ENCODE measurements at places on chromosomes 3 and 15.

DNA sequence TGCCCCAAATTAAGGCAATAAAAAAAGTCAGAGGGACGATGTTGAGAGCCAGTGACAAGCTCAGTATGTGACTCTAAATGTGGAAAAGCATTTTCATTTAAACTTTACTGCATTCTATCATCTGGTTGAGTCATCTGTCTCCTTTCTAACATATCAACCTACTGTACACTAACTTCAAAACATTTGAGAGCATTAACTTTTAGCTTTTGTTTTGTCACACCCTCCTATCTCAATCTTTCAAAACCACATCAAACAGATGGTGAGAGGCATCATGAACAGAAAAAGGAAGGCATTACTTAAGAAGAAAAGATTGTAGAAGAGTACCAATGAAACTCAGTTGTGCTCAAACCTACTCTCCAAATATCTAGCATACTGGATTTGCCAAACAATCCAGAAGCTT lies 4.8 kb downstream of the LRRC58 start:
- no peak for DNase-seq
- no peaks in the 10 kb centered on the region for H3K27me3 ChIP-seq
- H3K27ac ChIP-seq: peak overlapping the region; percentile 63
- peak overlapping the region; percentile 53 for H3K4me3 ChIP-seq
- H3K4me1 ChIP-seq: peaks cover 54% of the 10 kb centered on the region

- peaks cover 9% of the 10 kb centered on the region for H3K4me1 ChIP-seq
- no peaks in the 10 kb centered on the region for H3K36me3 ChIP-seq
- DNase-seq: no peak
- H3K27ac ChIP-seq: no peak overlapping the region
- peaks cover 2% of the 10 kb centered on the region for H3K27me3 ChIP-seq
Observed at GRCh38 chr15:69852482-69852881, 245.2 kb downstream of the TLE3 start.

- H3K27me3 ChIP-seq: no peaks in the 10 kb centered on the region
- no peak for DNase-seq
- H3K4me3 ChIP-seq: peak overlapping the region; percentile 45
- no peaks in the 10 kb centered on the region for H3K36me3 ChIP-seq
- H3K27ac ChIP-seq: no peak overlapping the region
- H3K4me1 ChIP-seq: peaks cover 15% of the 10 kb centered on the region
Observed at GRCh38 chr3:30435861-30436331, 170.5 kb upstream of the TGFBR2 start.

DNA sequence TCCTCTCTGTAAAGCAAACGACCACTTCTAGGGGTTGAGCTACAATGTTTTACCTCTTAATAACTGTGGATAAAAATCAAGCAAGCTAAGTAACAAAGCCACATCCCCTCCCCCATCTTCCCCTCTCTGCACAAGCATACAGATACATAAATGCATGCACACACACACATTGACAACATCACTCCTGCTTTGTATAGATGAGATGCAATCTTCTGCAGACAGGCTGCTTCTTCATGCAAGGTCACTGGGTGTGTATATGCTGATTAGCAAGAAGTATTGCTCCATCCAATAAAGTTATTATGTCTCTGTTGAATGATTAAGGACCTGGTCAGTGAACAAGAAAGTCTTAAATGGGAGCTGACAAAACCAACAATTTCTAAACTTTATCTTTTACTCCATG lies 8.8 kb upstream of the ATP11B start:
- H3K4me1 ChIP-seq: no peaks in the 10 kb centered on the region
- H3K27ac ChIP-seq: no peak overlapping the region
- H3K36me3 ChIP-seq: no peaks in the 10 kb centered on the region
